ENCODE measurements at places on chromosomes 2 and 18.

- DNase-seq: no peak
These were observed 712.5 kb upstream of the LRATD1 start for GRCh38 chr2:13919981-13920382.

DNA sequence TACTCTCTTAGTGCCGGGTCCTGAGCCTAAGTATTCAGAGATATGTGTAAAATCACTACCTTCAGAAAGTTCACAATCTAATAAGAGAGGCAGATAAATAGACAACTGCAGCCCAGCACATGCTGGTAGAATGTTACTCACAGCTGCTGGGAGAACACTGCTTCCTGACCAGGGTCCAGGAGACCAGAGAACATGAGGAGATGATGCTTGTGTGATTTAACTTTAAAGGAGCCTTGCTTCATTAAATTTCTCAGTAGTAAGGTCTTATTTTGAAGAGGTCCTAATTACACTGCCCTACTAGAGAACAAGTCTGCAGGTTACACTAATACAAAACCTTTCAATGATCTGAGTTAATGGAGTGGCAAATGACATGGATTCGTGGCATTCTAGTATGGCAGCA is 209.9 kb upstream of the TRIB2 start:
- no peak for DNase-seq

DNA sequence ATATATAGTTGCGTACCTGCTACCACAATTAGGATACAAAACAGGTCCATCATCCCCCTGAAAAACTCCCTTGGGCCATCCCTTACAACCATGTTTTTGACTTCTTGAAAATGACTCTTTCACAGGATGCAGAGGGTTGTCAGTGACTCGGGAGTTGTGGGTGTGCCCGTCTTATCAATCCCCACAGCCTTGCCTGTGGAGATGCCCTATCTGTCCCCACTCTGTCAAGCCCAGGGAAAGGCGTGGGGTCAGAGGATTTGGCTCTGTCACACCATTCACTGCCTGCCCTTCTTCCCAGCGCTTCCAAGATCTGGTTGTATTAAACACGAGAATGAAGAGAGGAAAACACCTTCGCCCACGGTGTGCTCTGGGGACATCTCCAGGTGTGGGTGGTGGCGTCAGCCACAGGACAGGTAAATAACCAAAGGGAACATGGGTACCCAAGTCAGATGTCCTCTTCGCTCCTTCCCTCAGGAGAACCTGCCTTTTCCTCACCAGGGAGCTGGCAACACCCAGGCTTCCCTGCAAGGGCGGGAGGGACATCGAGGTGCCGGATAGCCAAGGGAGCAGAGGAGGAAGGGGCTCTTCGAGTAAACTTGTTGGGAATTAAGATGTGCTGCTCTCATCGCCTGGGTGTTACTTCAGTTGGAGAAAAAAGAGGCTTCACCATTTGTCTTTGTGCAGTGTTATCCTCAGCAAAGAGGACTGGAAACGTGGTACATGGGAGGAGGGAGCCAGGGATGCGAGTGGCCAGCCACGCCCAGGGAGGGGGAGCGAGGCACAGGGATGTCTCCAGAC is 100.3 kb downstream of the B3GNT2 start:
- DNase-seq: no peak

- DNase-seq: peak; percentile 35
These were observed 8.5 kb downstream of the ESPNL start for GRCh38 chr2:238108423-238109183.

DNA sequence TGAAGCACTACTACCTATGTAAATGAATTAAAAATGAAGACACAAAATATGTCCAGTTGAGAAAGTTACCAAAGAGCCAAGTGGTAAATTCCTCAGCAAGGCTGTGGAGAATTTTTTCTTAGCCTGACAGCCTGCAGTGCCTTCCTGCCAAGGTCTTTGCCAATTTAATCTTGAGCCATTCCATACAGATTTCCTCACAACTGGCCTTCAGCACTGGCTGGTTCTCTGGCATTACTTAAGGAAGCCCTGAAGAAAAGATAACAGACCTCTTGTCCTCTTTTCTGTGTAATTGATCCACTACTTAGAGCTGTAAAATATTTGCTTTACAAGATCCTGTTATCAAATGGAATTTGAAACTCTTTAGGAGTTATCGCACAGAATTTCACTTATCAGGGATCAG is 334.2 kb upstream of the LRRTM1 start:
- no peak for DNase-seq

DNA sequence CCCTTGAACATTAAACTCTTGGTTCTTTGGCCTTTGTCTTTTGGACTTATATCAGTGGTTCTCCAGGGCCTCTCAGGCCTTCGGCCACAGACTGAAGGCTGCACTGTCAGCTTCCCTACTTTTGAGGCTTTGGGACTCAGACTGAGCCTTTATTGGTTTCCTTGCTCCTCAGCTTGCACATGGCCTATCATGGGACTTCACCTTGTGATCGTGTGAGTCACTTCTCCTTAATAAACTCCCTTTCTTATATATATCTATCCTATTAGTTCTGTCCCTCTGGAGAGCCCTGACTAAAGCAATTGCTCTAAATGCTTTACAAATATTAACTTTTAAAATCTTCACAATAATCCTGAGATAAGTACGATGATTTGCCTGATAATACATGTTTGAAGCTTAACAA is 353.6 kb upstream of the TRIB2 start:
- no peak for DNase-seq

- DNase-seq: no peak
These were observed 464.5 kb upstream of the MYT1L start for GRCh38 chr2:2795438-2796091.

Measured in NCI-H345 (cell line).